ENCODE measurements at places on chromosomes 1 and 21. TPM values are rescaled to one million over a fixed set of nuclear protein-coding genes. Genes with fewer than 3 reads are reported as not detected.

SH2D1B gene
- 1.9 TPM for total RNA-seq

RHOU gene
- 21.0 TPM for total RNA-seq

- H3K36me3 ChIP-seq = no peaks in the 10 kb centered on the region
- no peaks in the 10 kb centered on the region for H3K27me3 ChIP-seq
- no peak overlapping the region for H3K4me3 ChIP-seq
- H3K27ac ChIP-seq = no peak overlapping the region
Observed at GRCh38 chr1:108886292-108886691, 9.5 kb downstream of the GPSM2 start.

DNA sequence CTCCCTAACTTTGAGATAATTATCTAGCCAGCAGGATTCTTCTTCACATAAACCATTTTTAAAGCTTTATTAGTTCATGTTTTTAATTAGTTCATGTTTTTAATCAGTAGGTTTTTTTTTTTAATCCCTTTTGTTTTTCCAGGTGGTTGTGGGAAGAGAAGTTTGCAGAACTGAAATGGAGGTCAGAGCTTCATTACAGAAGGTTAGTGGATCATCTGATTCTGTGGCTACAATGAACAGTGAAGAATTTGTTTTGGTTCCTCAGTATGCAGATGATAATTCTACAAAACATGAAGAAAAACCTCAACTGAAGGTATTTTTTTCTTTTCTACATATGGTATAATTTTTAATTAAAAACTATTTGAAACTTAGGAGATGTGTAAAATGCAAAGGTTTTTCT is 59.7 kb downstream of the RABGAP1L start:
- DNase-seq = no peak
- no peaks in the 10 kb centered on the region for H3K4me1 ChIP-seq
- H3K27me3 ChIP-seq = no peaks in the 10 kb centered on the region
- H3K36me3 ChIP-seq = peaks cover 5% of the 10 kb centered on the region
- H3K4me3 ChIP-seq = no peak overlapping the region

- no peak for DNase-seq
- peak overlapping the region; percentile 96 for H3K27ac ChIP-seq
- no peaks in the 10 kb centered on the region for H3K36me3 ChIP-seq
- H3K27me3 ChIP-seq = no peaks in the 10 kb centered on the region
Observed at GRCh38 chr1:113930499-113931161, 1.5 kb downstream of the HIPK1 start.

- no peaks in the 10 kb centered on the region for H3K27me3 ChIP-seq
- H3K4me3 ChIP-seq = no peak overlapping the region
- peak overlapping the region; percentile 49 for H3K27ac ChIP-seq
- peaks cover 71% of the 10 kb centered on the region for H3K4me1 ChIP-seq
Observed at GRCh38 chr1:42942444-42942843, 16.2 kb downstream of the SLC2A1 start.

DNA sequence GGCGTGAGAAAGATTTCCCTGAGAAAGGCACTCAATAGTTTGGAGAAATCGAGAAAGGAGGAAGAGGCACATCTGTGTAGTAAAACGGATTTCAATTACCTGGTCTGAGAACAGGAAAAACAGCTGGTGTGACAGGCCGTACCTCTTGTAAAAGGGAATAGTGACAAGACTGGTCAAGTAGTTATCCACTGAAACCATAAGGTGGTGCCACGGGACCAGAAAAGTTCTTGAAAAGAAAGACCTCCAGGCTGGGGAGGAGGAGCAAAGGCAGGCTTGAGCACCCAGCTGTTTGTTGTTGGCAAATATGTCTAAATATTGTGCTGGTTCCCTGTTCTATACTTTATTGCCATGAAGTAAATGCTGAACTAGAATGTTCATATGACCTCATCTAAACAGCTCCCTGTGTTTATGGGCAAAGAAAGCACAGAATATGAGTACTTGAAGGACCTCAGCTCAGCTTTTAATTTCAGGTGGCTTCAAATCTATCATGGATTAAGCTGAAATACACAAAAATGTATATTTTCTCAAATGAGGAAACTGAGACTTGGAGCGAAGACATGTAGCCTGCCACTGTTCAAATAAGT is 4.0 kb downstream of the HAO2 start:
- no peak overlapping the region for H3K4me3 ChIP-seq
- no peaks in the 10 kb centered on the region for H3K36me3 ChIP-seq
- no peak overlapping the region for H3K27ac ChIP-seq
- DNase-seq = no peak

DNA sequence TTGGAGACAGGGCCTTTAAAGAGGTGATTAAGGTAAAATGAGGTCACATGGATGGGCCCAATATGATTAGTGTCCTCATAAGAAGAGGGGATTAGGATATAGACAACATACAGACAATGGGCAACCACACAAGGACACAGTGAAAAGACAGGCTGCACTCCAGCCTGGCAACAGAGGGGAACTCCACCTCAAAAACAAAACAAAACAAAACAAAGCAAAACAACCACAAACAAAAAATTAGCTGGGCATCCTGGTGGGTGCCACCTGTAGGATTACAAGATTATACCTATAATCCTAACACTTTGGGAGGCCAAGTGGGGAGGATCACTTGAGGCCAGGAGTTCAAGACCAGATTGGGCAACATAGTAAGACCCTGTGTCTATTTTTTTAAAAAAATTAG is 4.8 kb upstream of the MDM4 start:
- no peaks in the 10 kb centered on the region for H3K27me3 ChIP-seq
- no peak for DNase-seq
- H3K36me3 ChIP-seq = no peaks in the 10 kb centered on the region
- no peak overlapping the region for H3K27ac ChIP-seq

DNA sequence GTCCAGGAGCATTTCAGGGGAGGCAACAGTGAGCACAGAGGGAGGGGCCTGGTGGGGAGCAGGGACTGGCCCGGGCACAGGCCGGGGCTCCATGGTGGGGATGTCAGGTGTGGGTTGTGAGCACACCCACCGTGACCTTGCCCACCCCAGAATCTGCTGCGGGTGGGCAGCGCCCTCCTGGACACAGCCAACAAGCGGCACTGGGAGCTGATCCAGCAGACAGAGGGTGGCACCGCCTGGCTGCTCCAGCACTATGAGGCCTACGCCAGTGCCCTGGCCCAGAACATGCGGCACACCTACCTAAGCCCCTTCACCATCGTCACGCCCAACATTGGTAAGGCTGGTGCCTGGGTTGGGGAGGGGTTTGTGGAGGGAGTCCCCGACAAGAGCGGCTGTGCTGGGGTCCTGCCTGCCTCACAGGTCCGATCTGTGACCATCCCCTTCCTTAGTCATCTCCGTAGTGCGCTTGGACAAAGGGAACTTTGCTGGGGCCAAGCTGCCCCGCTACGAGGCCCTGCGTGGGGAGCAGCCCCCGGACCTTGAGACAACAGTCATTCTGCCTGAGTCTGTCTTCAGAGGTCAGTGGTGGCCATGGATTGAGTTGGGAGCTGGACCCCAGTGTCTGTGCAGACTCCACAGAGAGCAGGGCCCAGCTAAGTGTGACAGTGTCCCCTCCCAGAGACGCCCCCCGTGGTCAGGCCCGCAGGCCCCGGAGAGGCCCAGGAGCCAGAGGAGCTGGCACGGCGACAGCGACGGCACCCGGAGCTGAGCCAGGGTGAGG is 14.3 kb downstream of the PSRC1 start:
- H3K27me3 ChIP-seq = no peaks in the 10 kb centered on the region
- no peak overlapping the region for H3K4me3 ChIP-seq
- peaks cover 4% of the 10 kb centered on the region for H3K4me1 ChIP-seq
- H3K27ac ChIP-seq = no peak overlapping the region

Data from upper lobe of right lung (tissue), 1 donor.